ENCODE measurements at places on chromosomes 5 and 9. TPM values are rescaled to one million over a fixed set of nuclear protein-coding genes. Genes with fewer than 3 reads are reported as not detected.

RFESD gene
- total RNA-seq, result 11.1 TPM

PCDHGA2 gene
- total RNA-seq, result 13.8 TPM

IQGAP2 gene
- total RNA-seq, result 17.6 TPM

ANKS6 gene
- 35.1 TPM for total RNA-seq

- no peak for DNase-seq
Measured at GRCh38 chr9:37144762-37145161, 24.4 kb downstream of the ZCCHC7 start.

DNA sequence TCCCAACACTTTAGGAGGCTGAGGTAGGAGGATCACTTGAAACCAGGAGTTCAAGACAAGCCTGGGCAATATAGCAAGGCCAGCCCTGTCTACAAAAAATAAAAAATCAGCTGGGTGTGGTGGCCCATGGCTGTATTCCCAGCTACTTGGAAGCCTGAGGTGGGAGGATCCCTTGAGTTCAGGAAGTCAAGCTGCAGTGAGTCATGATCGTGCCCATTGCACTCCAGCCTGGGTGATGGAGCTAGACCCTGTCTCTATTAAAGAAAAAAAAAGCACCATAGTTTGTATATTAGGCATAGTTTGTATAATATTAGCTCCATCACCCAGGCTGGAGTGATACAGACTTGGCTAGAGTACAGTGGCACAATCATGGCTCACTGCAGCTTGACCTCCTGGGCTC is 9.6 kb upstream of the NME5 start:
- no peak for DNase-seq

DNA sequence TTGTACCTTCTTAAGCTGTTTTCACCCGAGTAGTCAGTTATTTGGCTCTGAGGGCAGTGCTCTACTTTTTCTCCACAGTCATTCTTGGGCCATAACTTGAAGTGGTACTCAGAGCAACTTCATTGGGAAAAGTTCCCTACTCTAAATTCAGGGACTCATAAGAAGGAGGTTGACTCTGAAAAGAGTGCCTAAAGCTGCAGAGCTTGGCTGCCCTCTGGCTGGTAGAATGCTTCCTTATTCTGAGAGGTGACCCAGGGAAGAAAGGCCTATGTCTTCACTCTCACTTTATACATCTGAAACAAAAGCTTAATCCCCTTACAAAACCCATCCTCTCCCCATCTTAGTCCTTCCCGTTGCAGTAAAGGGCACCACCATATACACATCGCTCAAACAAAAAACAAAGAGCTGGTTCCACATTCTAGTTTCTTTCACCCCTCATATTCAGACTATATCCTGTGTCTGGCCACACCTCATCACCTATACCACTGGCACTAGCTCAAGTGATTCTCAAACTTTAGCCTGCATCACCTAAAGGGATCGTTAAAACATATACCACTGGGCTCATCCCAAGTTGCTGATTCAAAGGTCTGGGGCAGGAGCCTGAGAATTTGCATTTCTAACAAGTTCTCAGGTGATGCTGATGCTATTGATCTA is 7.9 kb downstream of the IGIP start:
- DNase-seq, result no peak
